ENCODE measurements at places on chromosomes 7 and 10. TPM values are rescaled to one million over a fixed set of nuclear protein-coding genes. Genes with fewer than 3 reads are reported as not detected.

The GFRA1 gene
- not detected for total RNA-seq

The MAD1L1 gene
- total RNA-seq = 25.2 TPM

The C10orf95 gene
- total RNA-seq = 0.49 TPM

The ZFAND2A gene
- 40.7 TPM for total RNA-seq

The FAM53B gene
- total RNA-seq = 12.9 TPM

The STOX1 gene
- total RNA-seq = not detected

The FAM180A gene
- not detected for total RNA-seq

The LRRD1 gene
- total RNA-seq = not detected

The NEURL1 gene
- total RNA-seq = not detected

The RASSF4 gene
- total RNA-seq = 0.22 TPM

The AMPH gene
- total RNA-seq = 0.63 TPM

The TUBB8 gene
- total RNA-seq = not detected

The ZNF804B gene
- total RNA-seq = not detected

The LRRC17 gene
- total RNA-seq = 0.21 TPM

The TAF5 gene
- total RNA-seq = 3.1 TPM

The NODAL gene
- not detected for total RNA-seq

The FZD1 gene
- total RNA-seq = 3.3 TPM

The PHKG1 gene
- 1.2 TPM for total RNA-seq

The WNT8B gene
- total RNA-seq = not detected

The SEC31B gene
- total RNA-seq = 14.0 TPM

All from MCF 10A (cell line).